ENCODE measurements at places on chromosomes 3 and 15.

GRCh38 chr3:25465266-25465860 lies 37.3 kb downstream of the RARB start:
- DNase-seq = no peak

DNA sequence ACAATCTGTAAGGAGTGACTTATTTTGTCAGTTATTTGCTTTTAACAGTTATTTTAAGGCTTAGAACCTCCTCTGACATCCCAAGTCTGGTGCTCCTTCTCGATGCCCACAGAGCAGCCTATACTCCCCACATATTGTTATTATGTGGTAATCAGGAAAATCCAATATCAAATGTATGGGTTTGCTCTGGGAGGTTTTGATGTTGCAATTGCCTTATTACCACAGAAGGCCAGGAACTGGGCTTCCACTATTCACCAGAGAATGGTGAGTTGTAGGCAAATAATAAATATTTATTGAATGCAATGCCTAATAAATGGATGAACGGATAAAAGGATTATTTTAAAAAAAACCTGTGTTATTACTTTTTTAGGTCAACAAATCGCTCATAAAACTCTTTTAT lies 12.2 kb downstream of the NEK10 start:
- DNase-seq = no peak

- no peak for DNase-seq
Observed at GRCh38 chr3:127991681-127992080, 60.6 kb upstream of the SEC61A1 start.

DNA sequence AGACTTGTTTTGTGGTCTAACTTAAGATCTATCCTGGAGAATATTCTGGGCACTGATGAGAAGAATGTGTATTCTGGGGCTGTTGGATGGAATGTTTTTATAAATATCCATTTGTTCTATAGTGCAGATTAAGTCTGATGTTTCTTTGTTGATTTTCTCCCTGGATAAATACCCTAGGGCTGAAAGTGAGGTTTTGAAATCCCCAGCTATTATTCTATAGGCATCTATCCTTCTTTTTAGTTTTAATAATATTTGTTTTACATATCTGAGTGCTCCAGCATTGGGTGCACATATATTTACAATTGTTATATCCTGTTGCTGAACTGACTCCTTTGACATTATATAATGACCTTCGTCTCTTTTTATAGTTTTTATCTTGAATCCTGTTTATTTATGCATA lies 42.9 kb downstream of the GALK2 start:
- DNase-seq = no peak

GRCh38 chr3:177760803-177761202 lies 563.5 kb upstream of the TBL1XR1 start:
- DNase-seq = no peak

GRCh38 chr3:159416856-159417255 lies 571.8 kb upstream of the IL12A start:
- no peak for DNase-seq

DNA sequence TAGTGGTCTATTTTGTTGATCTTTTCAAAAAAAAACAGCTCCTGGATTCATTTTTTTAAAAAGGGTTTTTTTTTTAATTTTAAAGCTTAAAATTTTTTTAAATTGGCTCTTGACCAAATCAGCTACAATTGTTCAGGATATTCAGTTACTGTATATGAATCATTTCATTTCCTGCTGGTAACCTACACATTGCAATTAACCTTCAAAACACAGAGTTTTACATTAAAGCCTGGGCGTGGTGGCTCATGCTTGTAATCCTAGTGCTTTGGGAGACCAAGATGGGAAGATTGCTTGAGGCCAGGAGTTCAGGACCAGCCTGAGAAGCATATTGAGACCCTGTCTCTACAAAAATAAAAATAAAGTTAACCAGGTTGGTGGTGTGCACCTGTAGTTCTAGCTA lies 163.4 kb downstream of the ALDH1A2 start:
- no peak for DNase-seq

DNA sequence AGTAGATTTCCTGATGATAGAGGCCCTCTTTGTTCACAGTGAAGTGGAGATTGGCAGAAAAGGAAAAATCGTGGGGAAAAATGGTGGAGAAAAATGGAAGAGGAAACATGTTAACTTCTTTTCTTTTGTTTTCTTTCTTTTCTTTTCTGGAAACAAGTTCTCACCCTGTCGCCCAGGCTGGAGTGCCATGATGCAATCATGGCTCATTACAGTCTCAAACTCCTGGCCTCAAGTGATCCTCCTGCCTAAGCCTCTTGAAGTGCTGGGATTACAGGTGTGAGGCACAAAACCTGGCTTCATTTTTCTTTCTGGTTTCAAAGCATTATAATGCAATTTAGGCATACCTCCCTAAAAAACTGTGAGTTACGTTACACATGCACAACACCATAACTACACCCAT lies 464.2 kb downstream of the MECOM start:
- no peak for DNase-seq

- no peak for DNase-seq
Observed at GRCh38 chr3:196220587-196220986, 4.3 kb downstream of the SLC51A start.

DNA sequence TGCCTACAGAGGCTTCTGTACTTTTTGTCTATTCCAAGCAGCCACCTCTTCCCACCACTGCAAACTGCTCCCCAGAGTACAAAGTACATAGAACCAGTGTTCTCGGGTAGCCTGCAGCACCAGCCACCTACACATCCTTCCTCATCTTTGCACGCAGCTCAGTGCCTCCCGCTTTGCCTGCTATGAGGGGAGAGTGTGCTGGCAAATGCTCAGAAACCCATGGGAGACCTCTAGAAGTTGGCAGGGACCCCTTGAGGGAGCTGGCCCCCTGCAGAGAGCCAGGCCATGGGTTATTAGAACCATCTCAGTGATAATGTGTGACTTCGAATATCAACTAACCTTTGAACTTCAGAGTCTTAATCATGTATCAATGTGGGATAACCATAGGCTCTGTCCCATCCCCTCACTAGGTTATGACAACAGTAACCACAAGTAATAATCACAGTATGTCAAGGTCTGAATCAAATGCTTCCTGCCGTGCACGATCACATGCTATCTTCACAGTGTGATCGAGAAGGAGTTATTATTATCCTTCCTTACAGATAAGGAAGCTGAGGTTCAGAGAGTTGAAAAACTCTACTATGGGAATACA lies 22.8 kb upstream of the SMAD3 start:
- DNase-seq = no peak

DNA sequence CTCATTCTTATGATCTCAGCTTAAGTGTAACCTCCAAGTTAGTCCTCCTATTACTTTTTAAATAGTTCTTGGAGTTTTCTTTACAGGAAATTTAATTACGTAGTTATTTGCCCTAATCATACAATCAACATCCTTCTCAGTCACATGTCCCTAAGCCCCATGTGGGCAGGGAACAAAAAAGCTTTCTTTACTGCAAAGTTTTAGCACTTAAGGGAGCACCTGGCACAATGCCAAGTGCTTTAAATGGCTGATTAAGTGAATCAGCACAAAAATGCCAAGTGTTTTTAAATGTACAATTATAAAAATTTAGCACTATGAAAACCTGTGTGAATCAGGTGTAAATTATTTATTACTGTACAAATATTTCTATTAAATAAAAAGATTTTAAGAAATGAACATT lies 445.3 kb downstream of the C3orf38 start:
- no peak for DNase-seq

DNA sequence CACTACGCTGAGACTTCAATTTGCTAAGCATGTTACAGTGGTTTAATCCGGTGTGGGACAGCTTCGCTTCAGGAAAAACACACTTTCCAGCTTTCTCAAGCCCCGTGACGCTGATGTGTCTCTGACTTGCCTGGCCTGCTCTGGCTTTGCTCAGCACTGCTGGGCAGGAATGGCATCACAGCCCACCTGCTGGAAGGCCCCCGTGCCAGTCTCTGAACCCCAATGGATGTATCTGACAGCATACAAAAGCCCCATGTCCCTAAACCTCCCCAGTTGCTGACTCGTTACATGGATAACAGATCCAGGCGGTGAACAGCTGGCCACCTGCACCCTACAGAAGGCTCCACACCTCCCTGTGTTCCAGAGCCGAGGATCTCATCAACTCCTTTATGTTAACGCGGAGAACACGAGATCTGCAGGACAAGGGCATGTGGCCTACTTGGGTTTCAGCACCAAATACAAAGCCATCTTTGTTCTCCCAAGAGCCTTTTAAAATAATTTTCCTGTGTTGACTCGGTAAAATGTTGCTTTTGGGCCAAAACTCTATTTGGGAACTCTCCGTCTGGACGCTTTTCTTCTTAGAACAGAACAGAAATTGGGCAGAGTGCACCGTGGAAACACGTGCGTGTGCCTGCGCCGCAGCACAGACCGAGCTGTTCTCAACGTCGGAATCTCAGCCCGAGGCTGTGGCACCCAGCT lies 61.4 kb downstream of the ATP10A start:
- DNase-seq = no peak

- DNase-seq = no peak
Observed at GRCh38 chr3:194512895-194513601, 26.2 kb upstream of the ATP13A3 start.

GRCh38 chr15:66595931-66596545 lies 30.2 kb upstream of the LCTL start:
- no peak for DNase-seq

- no peak for DNase-seq
Observed at GRCh38 chr3:188507244-188507720, 353.3 kb downstream of the LPP start.

GRCh38 chr3:18092726-18093125 lies 332.4 kb downstream of the SATB1 start:
- no peak for DNase-seq

DNA sequence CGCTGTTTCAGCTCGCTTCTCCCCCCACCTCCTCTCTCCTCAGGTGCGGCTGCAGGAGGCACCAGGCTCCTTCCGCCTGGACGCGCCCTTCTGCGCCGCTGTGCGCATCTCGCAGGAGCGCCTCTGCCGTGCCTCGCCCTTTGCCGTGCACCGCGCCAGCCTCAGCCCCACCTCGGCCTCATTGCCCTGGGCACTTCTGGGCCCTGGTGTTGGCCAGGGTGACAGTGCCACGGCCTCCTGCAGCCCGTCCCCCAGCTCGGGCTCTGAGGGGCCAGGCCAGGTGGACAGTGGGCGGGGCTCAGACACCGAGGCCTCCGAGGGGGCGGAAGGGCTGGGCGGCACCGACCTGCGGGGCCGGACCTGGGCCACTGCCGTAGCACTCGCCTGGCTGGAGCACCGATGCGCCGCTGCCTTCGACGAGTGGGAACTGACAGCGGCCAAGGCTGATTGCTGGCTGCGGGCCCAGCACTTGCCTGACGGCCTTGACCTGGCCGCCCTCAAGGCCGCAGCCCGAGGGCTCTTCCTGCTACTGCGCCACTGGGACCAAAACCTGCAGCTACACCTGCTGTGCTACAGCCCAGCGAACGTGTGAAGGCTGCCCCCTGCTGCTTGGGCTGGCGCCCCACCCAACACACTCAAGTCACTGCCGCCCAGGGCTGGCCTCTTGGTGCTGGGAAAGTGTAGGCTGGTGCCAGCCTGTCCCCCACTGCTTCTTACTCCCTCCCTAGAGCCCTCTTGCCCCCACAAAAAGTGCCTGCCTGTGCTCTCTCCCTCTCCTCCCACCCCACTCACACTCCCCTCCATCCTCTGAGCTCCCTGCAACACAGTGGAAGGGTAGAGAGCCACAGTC lies 7.1 kb downstream of the ALG3 start:
- DNase-seq = no peak

GRCh38 chr15:69973880-69974279 lies 123.8 kb downstream of the TLE3 start:
- no peak for DNase-seq

DNA sequence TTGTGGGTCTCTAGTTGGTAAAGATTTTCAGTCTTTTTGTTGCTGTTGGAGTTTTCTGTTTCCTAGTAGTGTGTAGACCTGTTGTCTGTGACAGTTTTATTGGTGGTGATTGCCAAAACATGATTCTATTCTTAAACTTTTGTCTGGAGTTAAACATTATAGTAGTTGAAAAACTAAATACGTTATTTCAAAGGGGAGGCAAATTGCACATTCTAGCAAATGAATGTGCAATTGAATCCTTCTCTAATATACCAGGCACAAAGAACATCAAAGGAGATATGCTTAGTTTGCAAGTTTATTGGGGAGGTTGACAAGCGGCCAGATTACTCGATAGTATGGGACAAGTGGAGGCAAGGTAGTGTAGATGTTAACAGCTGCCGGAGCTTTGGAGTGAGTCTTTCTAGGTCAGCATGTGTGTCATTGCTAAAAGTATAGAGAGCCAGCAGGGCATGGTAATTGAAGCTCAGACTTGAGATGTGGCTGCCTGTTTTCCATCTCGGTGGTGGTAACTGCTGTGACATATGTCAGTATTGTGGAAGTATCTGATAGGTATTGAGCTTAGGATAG lies 20.6 kb downstream of the CHD2 start:
- no peak for DNase-seq

DNA sequence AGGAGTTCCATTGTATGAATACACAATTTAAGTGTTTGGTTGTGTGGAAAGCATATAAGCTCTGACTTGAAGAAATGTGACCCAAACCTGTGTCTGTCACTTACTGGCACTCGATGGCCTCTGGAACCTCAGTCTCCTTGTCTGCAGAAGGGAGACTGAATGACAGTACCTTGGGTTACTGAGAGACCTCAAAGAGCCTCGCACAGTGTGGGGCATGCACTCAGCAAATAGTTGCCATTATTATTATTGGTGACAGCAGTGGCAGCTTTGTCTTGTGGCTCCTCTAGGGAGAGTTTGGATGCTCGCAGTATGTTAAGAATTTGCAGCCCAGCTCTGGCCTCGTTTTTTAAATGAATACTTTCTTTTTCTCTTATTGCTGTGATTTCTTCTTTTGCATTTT lies 43.4 kb downstream of the EEFSEC start:
- no peak for DNase-seq

DNA sequence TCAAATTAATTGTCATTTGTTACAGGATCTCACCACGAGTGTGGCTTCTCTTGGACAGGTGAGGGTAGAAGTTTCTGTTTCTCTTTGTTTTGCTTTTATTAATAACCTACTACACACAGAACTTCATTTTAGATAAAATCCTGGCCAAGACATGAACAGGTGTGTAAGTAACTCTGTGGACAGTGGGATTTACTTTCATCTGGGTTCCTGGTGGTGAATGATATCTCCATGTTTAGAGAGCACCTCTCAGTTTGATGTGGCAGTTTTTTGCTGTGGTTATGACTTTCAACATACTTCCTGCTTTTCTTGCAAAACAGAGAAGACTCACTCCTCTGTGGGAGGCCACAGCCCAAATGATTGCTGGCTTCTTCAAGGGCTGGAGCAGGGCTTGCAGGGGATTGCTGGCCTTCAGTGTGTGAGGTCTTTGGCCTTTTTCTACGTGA lies 71.1 kb upstream of the XCR1 start:
- no peak for DNase-seq

All from GM19239 (cell line).